ENCODE measurements at places on chromosomes 5 and 9.

DNA sequence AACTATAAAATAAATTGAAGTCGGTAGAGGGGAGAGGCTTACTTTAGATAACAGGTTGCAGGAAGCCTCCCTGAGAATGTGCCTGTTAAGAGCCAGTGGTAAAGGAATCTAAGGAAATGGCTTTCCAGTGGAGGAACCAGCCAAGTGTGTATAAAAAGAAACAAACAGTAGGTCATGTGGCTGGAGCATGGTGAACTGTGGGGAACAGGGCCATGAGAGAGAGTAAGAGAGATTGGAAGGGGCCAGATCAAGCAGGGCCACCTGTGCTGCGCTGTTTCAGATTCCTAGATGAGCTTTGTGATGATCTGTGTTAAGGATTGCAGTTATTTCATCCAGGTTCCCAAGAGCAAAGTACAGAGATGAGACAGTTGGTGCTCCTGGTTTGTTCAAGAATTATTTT is 152.7 kb upstream of the SGCD start:
- DNase-seq, result no peak

- DNase-seq, result peak; percentile 29
These were observed 26.3 kb upstream of the GABRP start for GRCh38 chr5:170757182-170757601.

DNA sequence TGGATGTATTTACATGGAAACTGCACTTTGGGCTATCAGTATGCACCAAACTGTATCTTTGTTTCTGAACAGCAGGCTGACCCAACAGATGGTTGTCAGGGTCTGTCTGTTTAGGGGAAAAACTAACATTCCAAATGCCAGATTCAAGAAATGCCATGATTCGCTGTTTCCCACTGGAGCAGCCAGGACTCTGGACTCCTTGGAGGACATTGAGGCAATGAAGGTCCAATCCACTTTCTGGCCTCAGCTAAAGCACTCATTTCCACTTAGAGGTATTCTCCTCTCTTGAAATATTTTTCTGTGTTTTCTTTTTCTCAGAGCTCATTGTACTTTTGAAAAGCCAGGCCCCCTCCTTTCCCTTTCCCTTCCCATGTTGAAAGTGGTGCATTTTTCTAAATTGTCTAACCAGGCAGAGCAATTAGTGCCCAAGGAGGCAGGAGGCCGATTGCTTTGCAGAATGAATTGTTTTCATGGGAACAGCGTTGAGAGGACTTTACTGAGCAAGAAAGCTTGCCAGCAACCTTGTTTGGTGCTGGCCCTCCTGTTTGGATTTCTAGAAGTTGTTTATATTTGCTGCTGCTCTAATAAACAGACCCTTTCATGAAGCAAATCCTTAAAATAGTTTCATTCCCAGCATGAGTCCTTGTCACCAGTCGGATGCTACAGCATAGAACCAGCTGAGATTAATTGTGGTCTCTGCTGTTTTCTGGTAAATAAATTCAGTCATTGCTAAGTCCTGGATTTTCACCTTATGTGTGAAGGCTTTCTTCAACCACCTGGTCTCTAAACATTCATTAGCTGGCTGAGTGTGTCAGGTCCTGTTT is 132.8 kb upstream of the TAF11L2 start:
- peak; percentile 61 for DNase-seq

- no peak for DNase-seq
These were observed 22.1 kb downstream of the ANXA1 start for GRCh38 chr9:73173557-73174329.

- DNase-seq, result no peak
These were observed 85.1 kb downstream of the MED27 start for GRCh38 chr9:131994364-131995125.

GRCh38 chr5:92017776-92018175 is 634.7 kb upstream of the ARRDC3 start:
- DNase-seq, result peak; percentile 28

- no peak for DNase-seq
These were observed 26.2 kb upstream of the ANKRD33B start for GRCh38 chr5:10537624-10538023.

- DNase-seq, result no peak
These were observed 51.5 kb downstream of the RAI14 start for GRCh38 chr5:34707451-34708107.

GRCh38 chr9:105376893-105377292 is 70.9 kb upstream of the FSD1L start:
- no peak for DNase-seq

- no peak for DNase-seq
These were observed 8.4 kb upstream of the HAND1 start for GRCh38 chr5:154486427-154486866.

DNA sequence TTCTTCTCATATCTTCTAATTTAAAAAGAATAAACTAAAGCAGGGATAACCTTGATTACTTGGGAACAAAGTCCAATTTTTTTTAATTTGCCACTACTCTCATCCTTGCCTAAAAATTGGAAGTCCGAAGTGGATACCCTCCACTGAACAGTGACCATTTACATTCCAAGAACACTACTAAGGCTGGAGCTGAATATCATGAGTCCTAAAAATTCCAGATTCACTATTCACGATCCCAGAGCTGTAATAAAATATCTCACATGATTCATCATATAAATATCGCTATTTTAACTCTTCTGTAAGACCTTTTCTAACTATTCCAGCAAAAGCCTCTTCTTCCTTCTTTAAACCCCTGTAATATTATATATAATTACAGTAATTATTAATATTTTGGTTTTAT is 57.4 kb downstream of the ATPSCKMT start:
- peak; percentile 56 for DNase-seq

- peak; percentile 72 for DNase-seq
These were observed 1156.8 kb upstream of the SEMA6A start for GRCh38 chr5:117731446-117731845.

- DNase-seq, result no peak
These were observed 23.7 kb upstream of the UGCG start for GRCh38 chr9:111872886-111873285.

DNA sequence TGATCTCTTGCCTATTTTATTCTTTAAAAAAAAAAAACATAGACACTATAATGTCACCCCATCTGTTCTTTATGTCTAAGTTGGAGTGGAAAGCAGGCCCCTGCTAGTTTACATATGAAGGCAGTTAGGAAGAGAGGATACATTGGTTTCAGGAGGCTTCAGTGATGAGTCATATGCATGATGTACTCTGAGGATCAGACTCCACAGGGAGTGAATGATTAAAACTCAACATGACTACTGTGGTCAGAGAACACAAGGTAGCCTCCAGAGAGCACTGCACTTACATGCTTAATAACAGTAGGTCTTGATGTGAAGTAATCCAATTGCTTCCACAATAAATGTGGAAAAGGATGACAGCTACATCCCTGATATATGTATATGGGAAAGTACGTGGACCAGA is 22.7 kb upstream of the FSTL4 start:
- no peak for DNase-seq

DNA sequence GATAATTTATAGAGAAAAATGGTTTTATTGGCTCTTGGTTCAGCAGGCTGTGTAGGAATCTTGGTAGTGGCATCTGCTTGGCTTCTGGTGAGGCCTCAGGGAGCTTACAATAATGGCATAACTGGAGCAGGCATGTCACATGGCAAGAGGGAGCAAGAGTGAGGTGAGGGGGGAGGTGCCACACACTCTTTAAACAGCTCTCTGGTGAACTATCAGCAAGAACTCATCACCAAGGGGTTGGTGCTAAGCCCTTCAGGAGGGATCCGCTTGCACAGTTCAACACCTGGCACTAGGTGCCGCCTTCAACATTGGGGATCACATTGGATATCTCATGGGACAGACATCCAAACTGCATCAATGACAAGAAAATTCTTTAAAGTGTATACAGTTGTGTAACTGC is 10.5 kb downstream of the GPBP1 start:
- DNase-seq, result no peak

- peak; percentile 59 for DNase-seq
These were observed 8.8 kb upstream of the LCP2 start for GRCh38 chr5:170306381-170306831.

GRCh38 chr5:164934561-164934960 is 1429.1 kb downstream of the MAT2B start:
- no peak for DNase-seq

GRCh38 chr5:65811004-65811403 is 89.0 kb downstream of the NLN start:
- DNase-seq, result no peak

GRCh38 chr9:10613419-10613818 is 617 bp upstream of the PTPRD start:
- no peak for DNase-seq

DNA sequence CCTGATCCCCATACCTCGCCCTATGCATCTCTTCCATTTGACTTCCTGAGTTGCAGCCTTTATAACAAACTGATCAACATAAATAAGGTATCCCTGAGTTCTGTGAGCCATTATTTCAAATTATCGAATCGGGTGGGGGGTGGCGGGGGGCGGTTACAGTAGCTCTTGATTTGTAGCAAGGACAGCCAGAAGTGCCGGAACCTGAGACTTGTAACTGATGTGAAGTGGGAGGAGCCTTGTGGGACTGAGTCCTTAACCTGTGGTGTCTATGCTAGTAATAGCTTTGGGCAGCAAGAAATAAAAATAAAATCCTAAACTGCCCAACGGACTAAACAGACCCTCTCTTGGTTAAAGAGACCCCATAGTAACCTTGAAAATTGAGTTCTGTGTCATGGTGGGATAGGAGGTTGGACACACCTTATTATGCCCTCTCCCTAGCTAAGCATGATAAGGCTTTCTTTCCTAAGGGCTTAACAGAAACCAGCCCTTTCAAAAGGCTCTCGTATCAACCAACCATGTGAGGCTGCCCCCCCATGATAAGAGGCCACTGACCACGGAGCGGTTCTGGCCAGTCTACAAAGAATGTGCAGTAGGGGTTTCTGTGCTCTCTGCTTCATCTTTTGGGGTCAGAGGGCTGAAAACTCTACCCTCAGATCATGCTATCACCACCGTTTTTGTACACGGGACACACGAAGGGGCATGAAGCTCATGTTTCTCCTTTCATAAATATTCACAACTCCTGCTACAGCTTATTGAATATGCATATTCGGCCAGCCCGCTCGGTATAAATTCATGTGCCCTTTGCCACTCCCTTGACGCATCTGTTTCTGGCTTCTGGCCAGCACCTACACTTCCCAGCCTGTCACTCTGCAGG is 39.5 kb upstream of the IQGAP2 start:
- no peak for DNase-seq

- DNase-seq, result peak; percentile 21
These were observed 24.6 kb downstream of the CDHR2 start for GRCh38 chr5:176573564-176574296.

DNA sequence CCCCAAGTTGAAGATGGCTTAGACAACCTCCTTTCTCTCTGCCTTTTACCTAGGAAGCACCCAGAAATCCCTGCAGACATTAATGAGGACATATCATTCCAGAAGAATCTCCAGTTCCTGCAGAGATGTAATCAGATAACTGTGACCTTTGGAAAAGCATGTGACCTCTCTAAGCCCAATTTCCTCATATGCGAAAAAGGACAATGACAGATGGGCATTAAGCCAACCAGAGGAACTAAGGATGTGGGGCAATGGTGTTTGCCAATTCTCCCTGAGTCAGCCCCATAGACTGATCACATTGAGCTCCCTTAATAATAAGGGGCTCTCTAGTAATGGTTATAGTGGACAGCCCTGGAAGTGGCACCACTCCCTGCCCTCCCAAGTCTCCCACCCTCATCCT is 10.1 kb upstream of the FOXI1 start:
- DNase-seq, result peak; percentile 2

GRCh38 chr9:106691627-106692026 is 171.3 kb upstream of the ZNF462 start:
- no peak for DNase-seq

GRCh38 chr9:12166518-12166917 is 526.7 kb upstream of the TYRP1 start:
- DNase-seq, result no peak

- no peak for DNase-seq
These were observed 42.2 kb downstream of the LEAP2 start for GRCh38 chr5:132915681-132916080.

DNA sequence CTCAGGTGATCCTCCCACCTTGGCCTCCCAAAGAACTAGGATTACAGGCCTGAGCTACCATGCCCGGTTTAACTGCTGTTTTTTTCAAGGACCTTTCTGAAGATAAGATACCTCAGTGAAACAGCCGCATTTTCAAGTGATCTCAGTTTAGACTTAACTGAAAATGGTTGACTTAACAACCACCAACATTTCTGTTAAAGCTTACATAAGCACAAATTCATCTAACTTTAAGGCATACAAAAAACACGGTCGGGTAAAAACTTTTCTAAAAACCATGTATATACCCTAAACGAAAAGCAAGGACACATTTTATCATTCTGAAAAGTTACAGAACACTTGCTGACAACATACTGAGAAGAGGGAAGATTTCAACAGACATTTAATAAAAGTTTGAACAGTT is 22.9 kb downstream of the UBAP2 start:
- no peak for DNase-seq

DNA sequence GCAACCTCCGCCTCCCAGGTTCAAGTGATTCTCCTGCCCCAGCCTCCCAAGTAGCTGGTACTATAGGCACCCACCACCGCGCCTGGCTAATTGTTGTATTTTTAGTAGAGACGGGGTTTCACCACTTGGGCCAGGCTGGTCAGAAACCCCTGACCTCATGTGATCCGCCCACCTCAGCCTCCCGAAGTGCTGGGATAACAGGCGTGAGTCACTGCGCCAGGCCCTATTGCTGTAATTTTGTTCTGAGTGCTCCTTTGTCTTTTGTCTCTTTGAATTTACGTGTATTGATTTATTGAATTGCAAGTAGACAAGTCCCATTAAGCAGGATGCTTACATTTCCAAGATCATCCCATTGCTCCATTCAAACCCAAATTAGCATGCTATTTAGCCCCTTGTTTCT is 186.7 kb downstream of the MSX2 start:
- DNase-seq, result no peak

DNA sequence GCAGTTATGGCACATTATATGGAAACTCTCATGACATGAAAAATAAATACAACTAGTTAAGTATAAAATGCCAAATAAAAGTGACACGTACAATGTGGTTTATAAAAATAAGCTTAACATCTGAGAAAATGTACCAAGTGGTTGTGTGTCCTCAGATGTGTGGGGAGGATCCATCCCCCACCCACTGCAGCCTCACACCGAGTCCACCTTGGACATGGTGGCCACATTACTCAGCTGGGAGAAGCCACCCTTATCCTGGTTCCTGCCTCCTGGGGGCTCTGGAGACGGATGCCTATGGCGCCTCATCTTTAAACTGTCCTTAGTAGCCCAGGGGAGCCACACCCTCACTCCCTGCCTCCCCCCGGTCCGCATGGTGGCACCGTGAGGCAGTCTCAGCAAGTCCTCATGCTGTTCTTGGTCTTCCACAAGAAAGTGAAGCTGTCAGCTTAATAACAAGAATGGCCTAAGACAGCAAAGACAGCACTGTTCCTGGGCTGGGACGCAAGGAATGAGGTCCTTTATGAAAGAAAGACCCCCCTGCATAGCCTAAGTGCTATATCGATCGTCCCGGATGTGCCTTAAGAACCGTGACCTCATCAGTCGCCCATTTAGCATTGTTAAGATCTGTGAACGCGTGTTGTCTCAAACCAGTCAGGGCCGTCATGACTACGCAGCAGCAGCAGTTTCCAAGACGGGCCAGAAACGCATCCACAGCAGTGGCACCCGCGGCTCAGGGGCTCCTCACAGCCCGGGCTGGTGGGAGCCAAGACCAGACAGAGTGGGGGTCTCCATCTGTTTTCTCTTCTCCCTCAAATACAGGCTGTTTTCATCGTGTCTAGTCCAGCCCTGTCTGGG is 56.4 kb downstream of the IPPK start:
- DNase-seq, result no peak

Measured in fibroblast of gingiva (primary cell).